ENCODE measurements at places on chromosomes 1 and 21.

DNA sequence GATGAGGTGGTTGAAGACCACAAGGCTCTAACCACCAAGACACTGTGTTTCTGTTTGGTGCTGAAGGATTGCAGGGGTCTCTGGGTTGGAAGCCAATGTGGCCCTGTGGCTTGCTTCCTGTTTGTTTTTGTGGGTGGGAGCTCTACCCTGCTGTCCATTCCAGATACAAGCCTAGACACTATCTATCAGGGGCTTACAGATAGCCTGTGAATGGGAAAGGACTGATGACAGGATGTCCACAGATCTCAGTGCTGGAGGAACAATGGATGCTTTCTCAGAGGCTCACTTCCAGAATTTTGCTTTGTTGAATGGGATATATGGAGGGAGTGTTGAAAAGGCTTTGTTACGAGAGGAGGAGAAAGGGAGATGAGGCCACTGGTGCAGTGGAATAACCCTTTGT, 69.7 kb downstream of the NOS1AP start:
- DNase-seq = no peak

GRCh38 chr1:202807451-202807925, 733 bp downstream of the KDM5B start:
- DNase-seq = peak; percentile 34

- DNase-seq = no peak
Observed at GRCh38 chr1:204206121-204206520, 7.7 kb downstream of the GOLT1A start.

DNA sequence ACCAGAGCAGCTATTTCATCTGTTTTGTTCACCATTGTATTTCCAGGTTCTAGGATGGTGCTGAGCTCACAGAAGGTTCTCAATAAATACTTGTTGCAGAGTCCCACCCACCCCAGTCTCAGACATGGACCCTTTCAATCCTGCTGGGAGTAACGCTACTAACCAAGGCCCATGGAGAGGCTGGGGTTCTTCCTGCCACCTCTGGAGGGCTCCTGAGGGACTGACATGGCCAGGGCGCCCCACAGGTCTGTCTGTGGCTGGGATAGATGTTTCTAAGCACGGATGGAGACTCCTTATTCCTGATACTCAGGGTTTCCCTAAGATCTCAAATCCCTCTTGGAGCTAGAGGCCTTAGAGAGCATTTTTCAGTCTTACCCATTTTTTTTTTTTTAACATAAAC, 87.4 kb downstream of the EPHB2 start:
- DNase-seq = no peak

GRCh38 chr1:16905110-16905867, 9.5 kb downstream of the RNU1-2 start:
- peak; percentile 72 for DNase-seq

- no peak for DNase-seq
Observed at GRCh38 chr1:114339379-114339778, 171.6 kb downstream of the TRIM33 start.

GRCh38 chr1:107003972-107004371, 52.5 kb upstream of the PRMT6 start:
- no peak for DNase-seq

- no peak for DNase-seq
Observed at GRCh38 chr1:206905295-206906164, 8.3 kb downstream of the IL24 start.

- no peak for DNase-seq
Observed at GRCh38 chr1:11558871-11559590, 80.1 kb downstream of the DISP3 start.

- no peak for DNase-seq
Observed at GRCh38 chr1:3433596-3434320, 20.7 kb upstream of the ARHGEF16 start.

DNA sequence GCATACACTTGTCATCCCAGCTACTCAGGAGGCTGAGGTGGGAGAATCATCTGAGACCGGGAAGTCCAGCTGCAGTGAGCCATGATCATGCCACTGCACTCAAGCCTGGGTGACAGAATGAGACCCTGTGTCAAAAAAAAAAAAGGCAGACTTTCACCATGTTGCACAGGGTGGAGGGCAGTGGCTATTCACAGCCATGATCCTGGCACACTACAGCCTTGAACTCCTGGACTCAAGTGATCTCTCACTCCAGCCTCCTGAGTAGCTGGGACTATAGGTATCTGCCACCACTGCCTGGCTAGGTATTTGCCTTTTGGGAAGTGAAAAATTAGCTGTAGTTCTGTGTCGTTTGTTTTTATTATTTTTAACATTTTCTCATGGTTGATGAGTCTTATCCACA, 19.1 kb downstream of the SPATA45 start:
- DNase-seq = no peak

GRCh38 chr1:17908945-17909344, 153.8 kb downstream of the ACTL8 start:
- no peak for DNase-seq

DNA sequence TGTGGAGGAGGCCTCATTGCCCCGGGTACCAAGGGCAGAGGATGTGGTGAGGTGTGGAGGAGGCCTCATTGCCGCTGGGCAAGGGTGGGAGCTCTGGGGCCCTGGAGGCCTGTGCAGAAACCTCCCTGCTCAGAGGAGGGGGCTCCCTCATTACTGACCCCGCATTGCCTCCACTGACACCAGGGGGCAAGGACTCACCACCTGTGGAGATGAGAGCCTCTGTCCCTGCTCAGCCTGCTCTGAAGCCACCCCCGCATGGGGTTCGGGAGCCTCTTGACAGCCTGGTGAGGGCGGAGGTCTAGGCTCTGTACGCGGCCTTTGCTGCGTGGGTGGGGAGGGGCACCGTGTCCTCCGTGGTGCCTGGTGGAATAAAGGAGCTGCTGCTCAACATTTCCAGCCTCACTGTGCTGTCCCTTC, 95.0 kb upstream of the COL6A1 start:
- DNase-seq = no peak

DNA sequence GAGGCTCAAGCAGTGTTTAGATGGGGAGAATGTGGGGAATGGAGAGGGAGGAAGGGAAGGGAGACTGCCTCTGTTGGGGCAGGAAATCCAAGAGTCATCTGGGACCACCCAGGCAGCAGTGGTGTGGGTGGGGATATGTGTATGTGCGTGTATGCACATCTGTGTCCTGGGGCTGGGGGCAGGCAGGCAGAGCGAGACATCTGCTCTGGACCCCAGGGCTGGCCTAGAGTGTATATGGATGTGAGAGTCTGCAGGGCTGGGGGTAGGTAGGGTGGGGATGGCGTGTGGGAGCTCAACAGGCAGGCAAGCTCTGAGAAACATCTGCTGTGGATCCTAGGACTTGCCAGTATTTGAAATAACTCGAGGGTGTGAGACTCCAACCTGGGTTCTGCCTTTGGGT, 3.5 kb downstream of the PTCH2 start:
- DNase-seq = no peak

DNA sequence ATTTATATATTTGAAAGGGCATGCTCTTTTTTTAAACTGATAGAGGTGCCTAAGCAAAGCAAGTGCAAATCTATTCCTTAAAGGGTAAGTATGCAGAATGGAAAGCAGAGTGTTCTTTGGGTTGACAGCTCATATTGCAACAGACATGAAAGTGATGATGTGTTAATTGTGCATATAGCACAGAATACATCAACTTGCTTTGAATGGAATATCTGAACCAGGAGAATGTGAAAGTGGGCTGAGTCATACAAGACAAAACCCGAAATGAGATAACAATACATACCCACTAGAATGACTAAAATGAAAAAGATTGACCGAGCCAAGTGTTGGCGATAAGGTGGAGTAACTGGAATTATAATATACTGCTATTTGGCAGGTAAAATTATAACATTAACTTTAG, 4.3 kb downstream of the CR1 start:
- DNase-seq = no peak

DNA sequence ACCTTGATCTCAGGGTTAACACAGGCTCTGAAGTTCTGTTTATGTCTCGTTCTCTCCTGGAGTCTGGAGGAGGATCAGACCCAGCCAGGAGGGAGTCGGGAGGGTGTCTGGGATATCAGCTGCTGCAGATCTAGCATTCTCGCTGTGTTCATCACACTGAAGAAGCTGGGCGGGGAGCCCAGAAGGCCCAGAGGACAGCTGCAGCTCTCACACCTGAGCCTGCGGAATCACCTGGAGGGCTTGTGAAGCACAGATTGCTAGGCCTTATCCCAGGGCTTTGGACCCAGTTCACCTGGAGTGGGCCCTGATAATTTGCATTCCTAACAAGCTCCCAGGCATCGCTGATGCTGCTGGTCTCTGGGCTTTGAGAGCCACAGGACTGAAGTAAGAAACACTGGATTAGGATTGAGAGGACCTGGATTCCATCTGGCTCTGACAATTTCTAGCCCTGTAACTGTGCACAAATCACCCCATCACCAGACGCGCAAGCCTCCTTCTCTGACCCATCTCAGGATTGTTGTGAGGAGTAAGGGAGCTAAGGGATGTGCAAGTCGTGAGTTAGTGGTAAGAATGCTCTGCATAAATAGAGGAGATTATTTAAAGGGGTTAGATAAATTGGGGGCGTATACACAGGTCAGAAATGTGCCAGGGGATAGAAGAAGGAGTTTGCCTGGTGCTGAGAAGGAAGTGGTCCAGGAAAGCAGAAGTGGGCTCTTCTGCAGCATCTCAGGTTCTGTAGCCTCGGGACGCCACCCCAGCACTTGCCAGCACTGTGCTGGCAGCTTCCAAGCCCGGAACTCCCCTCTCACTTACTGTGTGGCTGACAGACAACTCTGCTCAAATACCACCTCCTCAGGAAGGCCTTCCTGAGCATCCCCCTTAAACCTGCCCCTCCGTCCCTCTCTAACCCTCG, 19.1 kb downstream of the ABCA4 start:
- DNase-seq = no peak

- no peak for DNase-seq
Observed at GRCh38 chr1:51247022-51247421, 10.9 kb downstream of the RNF11 start.

- no peak for DNase-seq
Observed at GRCh38 chr1:5239911-5240310, 585.5 kb downstream of the AJAP1 start.

DNA sequence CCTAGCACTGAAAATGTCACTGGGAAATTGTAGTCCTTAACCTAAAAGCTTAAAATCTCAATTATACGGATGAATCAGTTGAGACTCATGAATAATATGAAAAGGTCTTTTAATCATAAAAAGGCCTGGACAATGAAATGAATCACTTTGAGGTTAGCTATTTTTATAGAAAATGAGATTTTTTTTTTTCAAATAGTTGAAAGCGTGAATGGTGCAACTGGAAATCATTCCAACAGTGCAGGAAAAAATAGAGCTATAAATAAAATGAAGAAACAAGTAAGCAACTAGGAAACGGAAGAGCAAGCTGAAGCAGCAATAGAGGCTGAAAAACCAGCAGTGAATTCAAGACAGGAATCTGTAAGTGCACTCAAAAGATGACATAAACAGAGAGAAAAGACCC, 142.9 kb downstream of the BACH1 start:
- DNase-seq = no peak

DNA sequence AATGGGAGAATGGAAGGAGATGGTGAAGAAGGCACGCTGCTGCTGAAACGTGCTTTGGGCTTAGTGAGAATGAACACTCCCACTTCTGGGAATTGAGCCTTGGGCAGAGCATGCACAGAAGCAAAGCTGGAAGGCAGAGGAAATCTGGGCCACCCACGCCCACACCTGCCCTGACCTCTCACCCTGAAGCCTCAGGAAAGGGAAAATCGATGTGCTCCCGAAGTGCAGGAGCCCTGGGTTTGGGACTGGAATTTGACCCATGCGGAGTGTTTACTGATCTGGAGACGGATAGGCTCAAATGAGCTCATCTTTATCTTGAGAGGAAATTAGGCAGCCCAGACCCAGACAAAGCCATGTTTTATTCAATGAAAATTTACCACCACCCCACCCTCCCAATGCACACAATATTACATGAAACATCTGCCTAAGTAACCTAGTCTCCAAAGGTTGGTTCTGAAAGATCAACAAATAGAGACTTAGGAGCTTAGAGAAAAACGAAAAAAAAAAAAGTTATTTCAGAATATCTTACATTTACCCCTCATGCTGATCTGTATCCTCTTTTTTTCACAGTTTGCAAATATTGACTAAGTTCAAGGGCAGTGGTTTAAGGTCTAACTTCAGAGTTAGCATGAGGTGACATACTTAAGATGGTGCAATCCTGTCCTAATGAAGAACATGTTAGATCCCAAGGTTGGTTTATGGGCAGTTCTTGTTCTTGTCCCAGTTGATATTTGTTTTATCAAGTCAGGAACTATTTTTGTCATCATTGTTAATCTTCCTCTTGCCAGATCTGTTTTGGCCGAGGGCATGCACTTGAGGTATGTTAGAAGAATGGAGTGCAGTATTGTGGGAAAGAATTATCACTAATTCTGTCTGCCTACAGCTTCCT, 63.0 kb downstream of the PROX1 start:
- DNase-seq = no peak

DNA sequence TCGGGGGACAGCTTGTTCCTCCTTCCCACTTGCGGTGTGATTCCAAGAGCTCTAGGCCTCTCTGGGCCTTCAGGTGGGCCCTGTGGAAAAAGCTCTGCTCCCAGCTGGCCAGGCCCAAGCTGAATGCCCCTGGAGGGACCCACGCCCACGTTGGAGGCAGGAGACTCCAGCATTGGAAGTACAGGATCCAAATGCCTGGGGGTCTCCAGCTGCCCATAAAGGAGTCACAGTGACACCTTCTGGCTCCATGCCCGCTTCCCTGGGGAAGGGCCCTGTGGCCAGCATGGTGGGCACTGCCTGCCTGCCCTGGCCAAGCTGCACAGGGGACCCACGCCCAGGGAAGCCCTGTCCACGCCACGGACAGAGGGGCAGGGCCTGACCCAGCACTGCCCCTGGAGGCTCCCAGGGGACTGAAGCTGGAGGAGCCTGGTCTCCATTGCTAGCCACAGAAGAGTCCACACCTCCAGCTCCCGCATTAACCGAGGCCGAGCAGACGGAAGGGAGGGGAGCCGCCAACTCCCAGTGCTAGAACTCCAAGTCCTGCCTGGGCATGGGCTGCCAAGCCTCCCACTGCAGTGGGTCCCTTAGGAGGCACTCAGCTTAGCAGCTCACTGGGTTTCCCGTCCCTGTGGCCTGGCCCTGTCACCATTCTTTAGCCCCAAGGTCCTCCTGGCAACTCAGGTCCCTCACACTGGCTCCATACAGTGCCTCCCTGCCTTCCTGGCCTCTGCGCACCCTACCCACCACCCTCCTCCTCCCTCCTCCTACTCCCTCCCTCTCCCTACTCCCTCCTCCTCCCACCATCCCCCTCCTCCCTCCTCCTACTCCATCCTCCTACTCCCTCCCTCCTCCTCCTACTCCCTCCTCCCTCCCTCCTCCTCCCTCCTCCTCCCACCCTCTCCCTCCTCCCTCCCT, 41.9 kb downstream of the WNT9A start:
- DNase-seq = no peak

- DNase-seq = no peak
Observed at GRCh38 chr1:204495078-204495753, 611 bp upstream of the PIK3C2B start.

- DNase-seq = no peak
Observed at GRCh38 chr1:157139052-157139715, 989 bp upstream of the ETV3 start.

GRCh38 chr1:71650119-71650518, 569.3 kb upstream of the ZRANB2 start:
- DNase-seq = no peak

- DNase-seq = no peak
Observed at GRCh38 chr1:91234181-91234580, 170.5 kb downstream of the HFM1 start.
